ENCODE measurements at places on chromosomes 5 and 9. TPM values are rescaled to one million over a fixed set of nuclear protein-coding genes. Genes with fewer than 3 reads are reported as not detected.

- DNase-seq = no peak
These were observed 71.8 kb upstream of the ADAMTS2 start for GRCh38 chr5:179417016-179417415.

GRCh38 chr9:69809304-69809863 is 11.2 kb upstream of the CFAP95 start:
- no peak for DNase-seq

GRCh38 chr9:130756455-130757152 is 63.0 kb downstream of the EXOSC2 start:
- no peak for DNase-seq

DNA sequence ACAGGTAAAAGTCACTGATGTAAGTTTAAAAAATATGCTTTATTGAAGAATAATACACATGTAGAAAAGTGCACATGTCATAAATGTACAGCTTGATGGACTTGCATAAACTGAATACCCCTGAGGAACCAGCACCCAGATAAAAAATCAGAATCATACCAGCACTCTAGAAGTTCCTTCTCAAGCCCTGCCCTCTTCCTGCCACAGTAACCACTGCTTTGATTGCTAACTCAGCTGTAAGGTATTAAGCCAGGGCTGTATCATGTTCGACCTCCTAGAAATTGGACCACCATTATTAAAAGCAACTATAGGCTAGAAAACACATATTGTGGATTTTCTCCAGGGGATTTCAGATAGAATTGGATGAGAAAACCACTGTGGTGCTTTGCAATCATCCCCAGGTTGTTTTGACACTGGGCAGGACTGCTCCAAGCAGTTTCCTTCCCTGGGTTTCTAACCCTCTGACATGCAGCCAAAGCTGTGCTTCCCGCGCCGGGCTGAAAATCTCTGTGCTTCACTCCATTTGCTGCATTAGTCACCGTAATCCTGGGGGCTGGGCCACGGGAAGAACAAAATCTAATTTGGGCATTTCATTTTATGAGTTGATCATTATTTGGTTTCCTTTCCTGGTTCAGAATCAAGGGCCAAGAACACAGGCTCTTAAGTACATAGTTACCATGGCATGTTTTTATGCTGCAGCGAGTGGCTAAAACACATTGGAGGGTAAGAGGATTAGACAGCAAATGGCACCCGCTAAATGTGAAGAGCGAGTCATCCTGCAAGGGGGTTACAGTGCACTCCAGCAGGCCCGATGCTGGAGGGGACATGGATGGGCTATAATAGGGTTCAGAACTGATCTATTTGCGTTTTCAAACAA is 139.4 kb upstream of the IL12B start:
- DNase-seq = no peak

- no peak for DNase-seq
These were observed 13.0 kb downstream of the SLC38A9 start for GRCh38 chr5:55699041-55699688.

DNA sequence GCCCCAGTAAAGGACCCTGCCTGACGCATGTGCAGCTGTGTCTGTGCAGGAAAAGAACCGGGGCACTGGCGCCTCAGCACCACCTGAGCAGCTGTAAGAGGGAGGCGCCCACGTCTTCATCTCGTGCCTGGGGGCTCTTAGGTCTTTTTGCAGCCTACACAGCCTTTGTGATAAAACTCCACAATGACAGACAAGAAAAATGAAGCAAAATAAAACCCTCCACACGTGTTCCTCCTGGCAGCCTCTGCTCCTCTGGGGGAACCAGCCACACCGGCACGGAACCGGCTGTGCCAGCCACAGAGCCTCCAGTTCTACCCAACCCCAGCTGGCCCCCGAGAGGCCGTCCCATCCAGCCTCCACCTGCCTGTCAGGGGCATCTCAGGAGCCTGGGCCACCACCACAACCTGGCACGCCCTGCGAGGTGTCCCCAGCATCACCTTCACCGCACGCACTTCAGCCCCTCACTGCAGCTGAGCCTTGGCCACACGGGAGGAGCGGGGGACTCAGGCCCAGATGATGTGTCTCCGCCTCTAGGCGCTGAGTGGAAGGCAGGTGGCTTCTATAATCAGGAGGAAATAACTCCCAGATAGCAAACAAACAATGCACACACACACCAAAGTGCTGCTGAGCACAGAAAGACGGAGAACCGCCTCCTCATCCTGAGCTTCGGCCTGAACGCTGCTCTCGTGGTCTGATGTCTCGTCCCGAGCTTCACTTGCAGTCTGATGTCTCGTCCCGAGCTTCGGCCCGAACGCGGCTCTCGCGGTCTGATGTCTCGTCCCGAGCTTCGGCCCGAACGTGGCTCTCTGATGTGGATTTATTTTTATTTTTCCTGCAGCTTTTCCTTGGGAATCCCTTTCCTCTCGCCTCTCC is 28.6 kb upstream of the NSMF start:
- DNase-seq = no peak

DNA sequence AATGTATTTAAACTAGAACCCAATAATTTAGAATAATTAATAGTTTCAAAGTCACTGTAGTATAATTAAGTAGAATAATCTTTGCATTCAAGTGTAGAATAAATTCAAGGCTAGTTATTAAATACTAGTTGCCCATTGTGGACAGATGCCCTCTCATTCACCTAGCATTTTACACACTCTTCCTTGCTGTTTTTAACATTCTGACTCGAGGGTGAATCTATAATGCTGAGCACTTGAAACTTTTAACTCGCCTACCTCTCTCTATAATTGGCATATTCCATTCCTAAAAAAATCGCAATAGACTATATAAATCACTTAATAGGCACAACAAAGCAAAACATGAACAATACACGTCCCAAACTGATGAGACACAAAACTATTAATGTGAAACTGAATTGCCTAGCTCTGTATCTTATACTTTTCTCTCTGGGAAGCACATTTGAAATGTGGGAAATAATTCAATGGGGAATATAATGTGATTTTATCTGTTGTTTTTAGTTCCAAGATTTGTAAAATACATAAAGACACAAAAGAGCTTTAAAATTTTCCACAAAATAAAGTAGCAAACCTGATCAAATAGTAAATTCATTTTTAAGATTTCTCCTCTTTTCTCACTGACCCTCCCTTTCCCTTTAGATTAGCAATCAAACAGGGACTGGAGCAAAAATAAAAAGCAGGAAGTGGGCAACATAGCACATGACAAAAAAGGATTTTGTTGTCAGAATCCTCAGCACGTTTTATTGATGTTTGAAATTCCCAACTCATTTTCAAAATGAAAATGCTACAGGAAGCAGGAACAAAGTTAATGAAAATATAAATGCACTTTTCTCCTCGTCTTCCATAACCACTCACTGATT is 295.6 kb downstream of the PDE4D start:
- no peak for DNase-seq

- DNase-seq = no peak
These were observed 6.9 kb downstream of the OTULIN start for GRCh38 chr5:14671414-14671813.

GRCh38 chr5:168947212-168947868 is 353.6 kb downstream of the SLIT3 start:
- DNase-seq = peak; percentile 72

GRCh38 chr5:137347865-137348264 is 151.3 kb downstream of the SPOCK1 start:
- no peak for DNase-seq

DNA sequence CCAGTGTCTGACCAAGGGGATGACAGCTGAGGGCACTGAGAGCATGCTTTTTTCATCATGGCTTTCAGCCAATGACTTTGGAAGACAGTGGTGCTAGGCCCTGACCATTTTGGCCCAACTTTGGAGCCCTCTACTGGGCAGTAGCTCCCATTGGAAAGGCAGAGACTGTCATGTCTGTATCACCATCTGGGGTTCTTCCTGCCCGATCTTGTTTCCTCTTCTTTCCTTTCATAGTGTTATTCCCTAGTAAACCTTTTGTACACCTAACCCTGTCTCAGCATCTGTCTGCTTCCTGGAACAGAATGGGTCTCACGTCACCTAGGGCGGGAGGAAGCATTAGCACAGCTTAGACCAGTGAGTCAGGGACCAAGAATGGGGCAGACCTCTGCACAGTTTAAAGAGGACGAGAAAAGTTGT is 97.4 kb upstream of the MAST4 start:
- DNase-seq = no peak

GRCh38 chr9:89956907-89957306 is 352.1 kb downstream of the GADD45G start:
- no peak for DNase-seq

DNA sequence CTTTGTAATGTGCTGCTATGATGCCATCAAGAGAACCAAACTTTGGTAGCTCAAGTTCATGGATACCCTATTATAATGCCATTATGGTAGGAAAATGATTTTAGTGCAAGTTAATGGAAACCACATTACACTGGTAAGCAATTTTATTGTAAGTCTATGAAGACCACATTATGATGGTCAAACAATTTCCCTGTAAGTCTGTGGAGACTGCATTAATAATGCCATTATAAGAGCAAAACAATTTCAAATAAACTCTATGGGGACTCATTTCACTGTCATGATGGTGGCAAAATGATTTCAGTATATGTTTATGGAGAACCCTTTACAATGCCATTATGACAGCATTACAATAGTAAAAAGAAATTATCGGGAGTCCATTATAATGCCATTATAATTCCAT is 602.0 kb upstream of the MEF2C start:
- no peak for DNase-seq

DNA sequence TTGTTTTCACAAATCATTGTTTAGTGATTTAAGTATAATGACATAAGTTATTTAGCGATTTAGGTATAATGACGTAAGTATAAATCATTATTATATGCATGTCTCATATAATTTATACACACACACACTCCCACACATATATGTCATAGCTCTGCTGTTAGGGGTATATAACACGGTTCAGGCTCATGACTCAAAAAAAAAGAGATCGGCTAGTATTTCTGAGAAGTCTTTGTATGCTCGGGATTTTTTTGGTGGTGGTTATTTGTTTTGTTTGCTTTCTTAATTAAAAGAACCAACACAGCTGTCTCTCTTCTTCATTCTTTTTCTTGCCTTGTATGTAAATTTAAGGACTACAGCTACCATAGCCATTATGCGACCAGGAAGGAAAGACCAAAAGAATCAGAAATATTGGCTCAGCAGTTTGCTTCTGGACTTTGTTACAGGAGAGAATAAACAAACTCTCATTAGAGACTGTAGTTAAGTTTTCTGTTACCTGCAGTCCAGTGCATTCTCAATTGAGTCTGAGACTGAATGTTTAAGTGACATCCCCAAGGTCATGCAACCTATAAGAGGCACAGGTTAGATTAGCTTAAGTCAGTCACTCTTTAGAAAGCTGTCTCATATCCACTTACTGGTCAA is 83.2 kb upstream of the NREP start:
- DNase-seq = no peak

DNA sequence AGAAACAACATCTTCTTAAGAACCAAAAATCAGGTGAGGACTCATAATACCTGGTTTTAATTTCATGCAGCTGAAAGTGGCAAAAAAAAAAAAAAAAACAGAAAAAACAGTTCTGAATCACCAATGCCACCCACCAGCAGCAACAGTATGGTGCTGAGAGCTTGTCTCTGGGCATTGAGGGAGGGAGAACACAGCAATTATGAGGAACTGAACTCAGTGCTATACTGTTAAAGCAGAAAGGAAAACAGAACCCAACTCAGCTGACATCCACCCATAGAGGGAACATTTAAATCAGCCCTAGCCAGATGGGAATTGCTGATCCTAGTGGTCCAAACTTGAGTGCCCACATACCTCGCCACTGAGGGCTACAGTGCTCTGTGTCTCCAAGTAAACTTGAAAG is 657.9 kb downstream of the ACTL7B start:
- DNase-seq = no peak

- peak; percentile 45 for DNase-seq
These were observed 51.2 kb upstream of the TESK1 start for GRCh38 chr9:35553670-35554543.

- no peak for DNase-seq
These were observed 298.3 kb downstream of the CSNK1G3 start for GRCh38 chr5:123810253-123810652.

DNA sequence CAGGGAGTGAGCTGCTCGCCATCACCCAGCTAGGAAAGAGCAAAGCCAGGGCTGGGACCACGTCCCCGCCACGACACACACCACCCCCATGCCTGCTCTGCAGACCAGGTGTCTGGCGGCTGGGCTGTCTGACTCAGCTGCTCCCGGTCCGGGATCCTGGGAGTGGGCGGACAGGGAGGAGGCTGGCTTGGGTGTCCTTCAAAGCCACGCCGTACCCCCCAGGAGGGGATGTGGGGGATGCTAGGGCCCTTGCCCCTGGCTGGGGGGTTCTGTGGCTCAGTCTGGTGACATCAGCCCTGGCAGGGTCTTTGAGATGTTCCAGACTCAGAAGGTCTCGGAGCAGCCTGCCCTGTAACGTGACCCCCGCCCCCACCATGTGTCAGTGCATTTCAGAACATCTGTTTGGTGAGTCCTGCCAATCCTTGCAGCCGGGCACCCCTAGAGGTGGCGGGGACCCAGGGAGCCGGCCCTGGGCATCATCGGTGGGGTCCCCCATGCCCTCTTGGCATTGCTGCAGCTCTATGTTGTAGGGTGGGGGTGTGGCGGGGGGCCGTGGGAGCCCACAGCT is 62.3 kb downstream of the HMCN2 start:
- DNase-seq = no peak

DNA sequence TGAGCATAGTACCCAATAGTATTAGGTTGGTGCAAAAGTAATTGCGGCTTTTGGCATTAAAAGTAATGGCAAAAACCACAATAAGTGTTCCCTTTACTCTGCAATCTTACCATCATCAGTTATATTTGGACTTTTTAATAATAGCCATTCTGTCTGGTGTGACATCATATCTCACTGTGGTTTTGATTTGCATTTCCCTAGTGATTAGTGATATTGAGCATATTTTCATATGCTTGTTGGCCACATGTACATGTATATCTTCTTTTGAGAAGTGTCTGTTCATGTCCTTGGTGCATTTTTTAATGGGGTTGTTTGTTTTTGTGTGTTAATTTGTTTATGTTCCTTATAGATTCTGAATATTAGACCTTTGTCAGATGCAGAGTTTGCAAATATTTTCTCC is 289.9 kb downstream of the FAM170A start:
- DNase-seq = no peak

DNA sequence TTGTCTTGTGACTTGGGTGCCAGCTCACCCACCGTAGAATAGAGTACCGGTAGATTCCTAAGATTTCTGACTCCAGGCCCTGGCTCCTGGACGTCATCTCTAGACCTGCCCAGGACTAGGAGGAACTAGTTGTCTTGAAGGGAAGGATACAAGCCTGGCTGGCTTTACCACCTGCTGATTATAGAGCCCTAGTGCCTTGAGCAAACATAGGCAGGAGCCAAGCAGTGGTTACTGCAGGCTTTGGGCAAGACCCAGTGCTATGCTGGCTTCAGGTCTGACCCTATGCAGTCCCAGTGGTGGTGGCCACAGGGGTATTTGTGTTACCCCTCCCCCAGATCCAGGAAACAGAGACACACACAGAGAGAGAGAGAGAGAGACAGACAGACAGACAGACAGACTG is 606.2 kb downstream of the PDE4D start:
- no peak for DNase-seq

GRCh38 chr5:6291961-6292360 is 86.4 kb downstream of the MED10 start:
- no peak for DNase-seq

GRCh38 chr5:108636135-108636853 is 111.4 kb upstream of the FER start:
- DNase-seq = no peak

The TRPM3 gene
- polyA plus RNA-seq = 0.07 TPM

The FOCAD gene
- polyA plus RNA-seq = 3.2 TPM

The FGF10 gene
- polyA plus RNA-seq = 0.12 TPM

The CDH12 gene
- not detected for polyA plus RNA-seq

The IFNA13 gene
- not detected for polyA plus RNA-seq

The PRDM9 gene
- not detected for polyA plus RNA-seq

The FGD3 gene
- 1.7 TPM for polyA plus RNA-seq

The IRGM gene
- 0.02 TPM for polyA plus RNA-seq

The PCDHGB2 gene
- polyA plus RNA-seq = 0.28 TPM

Measured in liver (tissue), 10 donors.